ENCODE measurements at places on chromosomes 11 and 22.

DNA sequence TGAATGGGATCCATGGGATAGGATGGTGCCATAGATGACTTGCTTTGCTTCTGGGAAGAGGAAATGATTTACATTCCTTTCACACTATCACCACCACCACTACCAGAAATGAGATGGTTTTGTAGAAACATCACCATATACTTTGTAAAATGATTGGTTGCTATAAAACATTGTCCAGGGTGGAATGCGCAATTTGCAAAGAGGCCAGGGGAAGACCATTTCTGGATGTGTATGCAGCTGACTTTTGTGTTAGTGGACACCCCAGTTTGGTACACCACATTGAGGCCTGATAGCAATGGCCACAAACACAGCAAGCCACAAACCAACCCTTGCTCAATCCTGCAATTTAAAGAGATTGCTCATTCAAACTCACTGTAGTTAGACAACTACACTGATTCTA is 56.7 kb upstream of the RCN1 start:
- DNase-seq, result no peak

GRCh38 chr11:125224391-125225021 is 60.0 kb downstream of the PKNOX2 start:
- DNase-seq, result no peak

DNA sequence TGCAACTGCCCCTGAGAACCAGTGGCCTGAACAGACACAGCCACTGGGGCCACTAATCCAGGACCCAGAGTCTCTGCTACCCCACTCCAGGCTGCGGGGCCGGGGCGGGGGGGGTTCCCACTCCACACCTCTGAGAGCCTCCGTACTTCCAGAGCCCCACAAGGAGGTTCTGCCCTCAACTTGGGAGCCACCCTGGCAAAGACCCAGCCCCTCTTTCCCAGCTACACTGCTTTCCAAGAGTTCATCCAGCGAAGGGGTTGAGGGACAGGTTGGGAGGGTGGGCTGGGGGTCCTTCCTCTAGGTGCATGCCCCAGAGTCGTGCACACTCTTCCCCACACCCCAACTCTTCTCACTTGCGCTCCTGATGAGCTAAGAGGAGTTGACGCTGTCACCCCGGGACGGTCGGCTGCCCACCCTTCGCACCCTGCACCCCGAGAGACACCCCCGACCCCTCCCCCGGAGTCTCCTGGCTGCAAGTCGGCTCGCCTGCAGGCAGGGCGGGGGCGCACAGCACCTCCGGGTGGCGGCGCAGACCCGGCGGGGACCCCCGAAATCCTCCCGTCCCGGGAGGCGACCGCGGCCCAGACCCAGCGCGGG is 531 bp downstream of the RAB3IL1 start:
- peak; percentile 28 for DNase-seq

- DNase-seq, result no peak
These were observed 103.8 kb downstream of the STIM1 start for GRCh38 chr11:3959015-3959902.

- no peak for DNase-seq
These were observed 718.8 kb downstream of the CNTN5 start for GRCh38 chr11:99739464-99740089.

GRCh38 chr11:2196970-2197770 is 25.6 kb upstream of the TH start:
- DNase-seq, result peak; percentile 54

DNA sequence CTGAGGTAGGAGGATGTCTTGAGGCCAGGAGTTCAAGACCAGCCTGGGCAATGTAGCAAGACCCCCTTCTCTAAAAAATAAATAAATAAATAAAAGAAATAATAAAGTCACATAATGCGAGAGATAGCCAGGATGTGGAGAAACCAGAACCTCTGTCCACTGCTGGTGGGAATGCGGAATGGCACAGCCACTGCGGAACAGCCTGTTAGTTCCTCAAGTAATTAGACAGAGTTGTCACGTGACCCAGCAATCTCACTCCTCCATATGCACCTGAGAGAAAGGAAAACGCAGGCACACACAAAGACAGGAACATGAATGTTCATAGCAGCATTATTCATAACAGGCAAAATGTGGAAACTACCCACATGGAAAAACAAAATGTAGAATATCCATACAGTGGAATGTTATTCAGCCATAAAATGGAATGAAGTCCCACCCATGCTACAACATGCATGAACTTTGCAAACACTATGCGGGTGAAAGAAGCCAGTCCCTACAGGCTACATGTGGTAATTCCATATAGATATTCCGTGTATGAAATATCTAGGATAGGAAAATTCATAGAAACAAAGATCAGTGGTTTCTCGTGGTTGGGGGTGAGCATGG is 27.4 kb downstream of the LIF start:
- DNase-seq, result no peak

- no peak for DNase-seq
These were observed 47.5 kb upstream of the GRAMD1B start for GRCh38 chr11:123382555-123383074.

DNA sequence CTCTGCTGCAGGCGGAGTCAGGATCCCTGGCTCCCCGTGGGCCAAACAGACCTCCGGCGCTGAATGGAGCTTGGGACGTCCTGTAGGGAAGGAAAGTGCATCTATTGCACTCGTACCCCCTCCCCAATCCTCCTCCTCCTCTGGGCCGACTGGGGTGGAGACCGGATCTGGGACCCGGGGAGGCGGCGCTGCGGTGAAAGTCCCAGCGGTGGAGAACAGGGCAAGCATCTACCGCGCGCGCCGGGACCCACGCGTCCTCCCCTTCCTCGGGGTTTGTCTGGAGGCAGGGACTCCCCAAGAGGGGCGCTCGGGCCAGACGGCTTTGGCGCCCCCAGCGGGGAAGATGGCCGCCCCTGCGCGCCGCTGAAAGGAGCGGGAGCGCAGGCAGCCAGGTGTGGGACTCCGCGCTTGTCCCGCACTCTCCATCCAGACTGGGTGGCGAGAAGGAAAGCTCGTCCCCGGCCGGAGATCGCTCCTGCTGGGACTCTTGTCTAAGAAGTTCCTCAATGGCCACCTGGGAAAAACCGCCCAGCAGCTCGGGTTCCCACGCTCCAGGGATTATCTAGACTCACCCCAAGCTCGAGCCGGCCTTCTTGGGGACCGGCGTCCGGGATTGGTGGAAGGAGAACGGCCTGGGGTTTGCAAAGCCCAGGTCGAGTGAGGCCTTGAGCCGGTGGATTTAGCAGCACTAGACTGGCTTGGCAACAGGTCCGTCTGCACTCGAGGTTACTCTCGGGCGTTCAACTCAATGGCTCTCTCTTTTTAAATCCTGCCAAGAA is 718 bp downstream of the FADS2 start:
- peak; percentile 59 for DNase-seq

GRCh38 chr11:114081641-114082414 is 22.3 kb downstream of the ZBTB16 start:
- no peak for DNase-seq

- DNase-seq, result no peak
These were observed 1.7 kb upstream of the CALCA start for GRCh38 chr11:14973621-14974514.

GRCh38 chr11:34787348-34787747 is 128.8 kb downstream of the APIP start:
- DNase-seq, result no peak

- no peak for DNase-seq
These were observed 7.9 kb downstream of the CCDC134 start for GRCh38 chr22:41808400-41808799.

DNA sequence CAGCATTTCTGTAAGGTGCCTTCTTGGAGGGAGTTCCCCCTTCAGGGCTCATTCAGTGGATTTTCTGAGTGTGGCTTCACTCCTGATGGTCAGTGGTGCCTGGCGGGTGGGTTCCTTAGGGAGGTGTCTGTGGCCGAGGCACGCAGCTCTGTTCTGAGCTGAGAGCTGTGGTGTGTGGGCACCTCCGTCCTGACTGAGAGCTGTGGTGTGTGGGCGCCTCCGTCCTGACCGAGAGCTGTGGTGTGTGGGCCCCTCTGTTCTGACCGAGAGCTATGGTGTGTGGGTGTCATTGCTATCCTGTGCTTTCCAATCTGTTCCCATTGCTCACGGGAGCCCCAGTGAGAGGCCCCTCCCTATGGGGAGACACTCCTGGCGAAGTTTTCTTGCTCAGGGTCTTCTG is 39.8 kb downstream of the MUC6 start:
- DNase-seq, result no peak

DNA sequence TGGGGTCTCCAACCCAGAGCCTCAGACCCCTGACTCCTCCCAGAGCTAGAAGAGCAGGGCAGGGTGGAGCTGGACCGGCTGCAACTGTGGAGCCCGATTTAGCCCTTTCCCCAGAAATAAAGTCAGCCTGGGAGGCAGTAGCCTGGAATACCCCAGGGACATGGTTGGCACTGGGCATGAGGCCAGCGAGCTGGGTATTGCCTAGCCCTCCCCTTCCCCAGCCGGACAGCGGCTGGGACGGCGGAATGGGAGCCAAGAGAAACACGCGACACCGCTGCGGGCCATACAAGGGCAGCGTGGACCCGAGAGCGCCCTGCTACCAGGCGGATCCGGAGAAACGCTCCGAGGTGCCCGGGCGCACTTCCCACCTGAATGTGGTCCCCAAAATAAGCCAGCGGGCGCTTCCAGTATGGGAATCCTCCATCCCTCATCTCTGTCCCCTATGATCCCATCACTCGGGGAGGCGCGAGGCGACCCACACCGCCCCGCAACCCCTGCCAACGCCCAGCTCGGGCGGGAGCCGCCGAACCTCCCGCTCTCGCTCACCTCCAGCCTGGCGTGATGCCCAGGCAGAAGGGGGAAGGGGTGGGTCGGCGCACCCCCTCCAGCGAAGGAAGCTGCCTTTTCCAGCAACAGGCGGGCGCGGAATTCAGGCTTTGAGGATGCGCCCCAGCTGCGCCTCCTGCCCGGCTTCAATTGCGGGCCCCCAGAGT is 758 bp downstream of the MCAM start:
- peak; percentile 79 for DNase-seq

DNA sequence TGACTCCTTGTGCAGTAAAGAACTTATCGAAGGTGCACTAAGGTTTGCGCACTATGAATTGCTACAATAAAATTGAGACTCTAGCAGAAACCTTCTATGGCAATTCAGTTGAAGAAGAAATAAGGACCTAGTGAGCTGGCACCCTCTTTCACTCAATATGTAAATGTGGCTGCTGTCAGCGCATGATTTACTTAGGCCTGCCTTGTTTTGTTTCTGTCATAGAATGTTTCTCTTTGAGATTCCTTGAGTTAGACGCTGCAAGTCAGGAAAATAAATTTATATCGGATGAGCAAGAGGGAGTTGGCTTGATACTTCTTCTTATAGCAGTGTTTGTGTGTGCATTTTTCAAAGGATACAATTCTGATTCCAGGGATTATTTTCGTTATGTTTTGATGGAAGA is 322.1 kb downstream of the BLID start:
- no peak for DNase-seq

- DNase-seq, result no peak
These were observed 450.4 kb downstream of the OPCML start for GRCh38 chr11:133081730-133082452.

- DNase-seq, result no peak
These were observed 37.2 kb upstream of the NAV2 start for GRCh38 chr11:19675397-19675796.

DNA sequence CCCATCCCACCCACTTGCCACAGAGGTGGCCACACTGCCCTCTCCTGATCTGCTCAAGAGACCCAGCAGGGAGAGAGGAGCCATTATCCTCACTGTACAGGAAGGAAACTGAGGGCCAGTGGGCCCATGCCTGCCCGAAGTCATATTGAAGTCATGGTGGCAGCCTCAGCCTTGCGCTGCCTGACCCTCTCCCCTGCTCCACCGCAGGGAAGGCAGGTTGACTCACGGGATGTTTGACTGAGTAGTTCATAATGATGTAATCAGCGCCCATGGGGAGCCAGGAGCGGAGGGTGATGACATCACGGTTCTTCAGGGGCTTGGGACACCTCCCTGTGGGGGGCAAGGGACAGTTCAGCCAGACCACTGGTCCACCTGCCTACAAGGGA is 6.1 kb upstream of the ARAP1 start:
- DNase-seq, result no peak

GRCh38 chr22:30170129-30170528 is 76.4 kb downstream of the LIF start:
- DNase-seq, result no peak

DNA sequence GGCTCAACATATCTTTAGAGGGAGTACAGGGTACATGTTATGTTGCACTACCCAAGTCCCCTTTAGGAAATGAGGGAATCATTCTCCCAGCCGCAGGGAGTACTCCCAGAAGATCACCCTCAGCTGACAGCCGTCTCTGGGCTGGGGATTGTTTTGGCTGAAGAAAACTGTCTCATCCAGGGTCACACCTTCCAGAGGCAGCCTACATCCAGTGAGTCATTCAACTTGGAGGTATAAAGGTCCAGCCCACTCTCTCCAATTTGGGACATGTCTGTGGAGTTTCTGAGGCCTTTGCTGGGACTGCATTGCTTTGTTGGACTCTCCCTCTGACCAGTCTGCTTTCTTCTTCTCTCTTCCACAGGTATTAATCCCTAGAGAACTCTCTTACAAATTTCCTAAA is 42.1 kb downstream of the RASSF10 start:
- no peak for DNase-seq

GRCh38 chr11:65445604-65446445 is 23.2 kb downstream of the NEAT1 start:
- DNase-seq, result no peak

DNA sequence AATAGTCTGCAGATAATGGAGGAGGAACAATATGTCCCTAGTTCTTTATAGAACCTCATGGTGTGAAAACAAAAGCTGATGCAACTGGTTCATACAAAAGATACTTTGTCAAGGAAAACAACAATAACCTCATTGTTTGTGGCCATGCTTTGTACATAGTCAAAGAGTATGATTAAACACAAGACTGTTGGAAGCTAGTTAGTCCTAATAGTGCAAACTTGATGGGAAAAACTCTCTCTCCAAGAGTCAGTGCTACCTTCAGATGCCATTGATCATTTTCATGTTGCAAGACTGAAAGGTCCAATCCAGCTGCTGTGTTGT is 20.1 kb upstream of the PLAAT2 start:
- DNase-seq, result peak; percentile 38
